Mesothelial cell of epicardium (in vitro differentiated cells): ENCODE measurements at places on chromosomes 11 and 22. TPM values are rescaled to one million over a fixed set of nuclear protein-coding genes. Genes with fewer than 3 reads are reported as not detected.
A peak's percentile ranks its signal among the peaks of the same experiment; 100 is the strongest.

Gene DEPDC7
- 4.7 to 5.2 TPM (median 5.1 TPM) in 3 replicates for total RNA-seq

Gene VPREB1
- not detected in 3 replicates for total RNA-seq

Gene ALDH3B1
- total RNA-seq = 1.4 to 1.8 TPM (median 1.7 TPM) in 3 replicates

Gene FXYD2
- 5.7 to 7.1 TPM (median 6.3 TPM) in 3 replicates for total RNA-seq

Gene PARVG
- 0.53 to 1.0 TPM (median 0.66 TPM) in 3 replicates for total RNA-seq

Gene ADAMTS8
- total RNA-seq = 0.70 to 1.3 TPM (median 0.96 TPM) in 3 replicates

Gene RNF215
- total RNA-seq = 39.2 to 41.9 TPM (median 39.4 TPM) in 3 replicates

DNA sequence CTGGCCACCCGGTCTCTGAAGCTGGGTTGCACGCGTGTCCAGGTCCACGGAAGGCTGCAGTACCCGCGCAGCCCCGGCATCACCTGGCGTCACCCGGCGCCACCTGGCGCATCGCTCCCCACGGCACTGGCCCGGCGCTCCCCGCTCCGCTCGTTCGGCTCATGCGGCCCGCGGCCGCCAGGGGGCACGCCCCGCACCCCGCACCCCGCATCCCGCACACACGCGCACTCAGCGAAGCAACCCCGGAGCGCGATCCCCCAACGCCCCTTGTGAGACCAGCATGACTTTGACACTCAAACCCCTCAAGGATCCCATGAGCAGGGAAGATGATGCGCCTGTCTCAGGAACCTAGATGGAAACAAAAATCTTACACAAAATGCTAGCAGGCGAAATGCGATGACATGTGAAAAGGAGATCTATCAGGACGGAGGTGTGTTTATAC is 11.9 kb downstream of the B3GNT6 start:
- peak overlapping the region; percentile 5 for H3K4me3 ChIP-seq
- H3K27ac ChIP-seq = no peak overlapping the region
- H3K36me3 ChIP-seq = no peaks in the 10 kb centered on the region
- DNase-seq = peak; percentile 79
- peaks cover 10% of the 10 kb centered on the region for H3K4me1 ChIP-seq
- H3K27me3 ChIP-seq = peaks cover 34% of the 10 kb centered on the region

DNA sequence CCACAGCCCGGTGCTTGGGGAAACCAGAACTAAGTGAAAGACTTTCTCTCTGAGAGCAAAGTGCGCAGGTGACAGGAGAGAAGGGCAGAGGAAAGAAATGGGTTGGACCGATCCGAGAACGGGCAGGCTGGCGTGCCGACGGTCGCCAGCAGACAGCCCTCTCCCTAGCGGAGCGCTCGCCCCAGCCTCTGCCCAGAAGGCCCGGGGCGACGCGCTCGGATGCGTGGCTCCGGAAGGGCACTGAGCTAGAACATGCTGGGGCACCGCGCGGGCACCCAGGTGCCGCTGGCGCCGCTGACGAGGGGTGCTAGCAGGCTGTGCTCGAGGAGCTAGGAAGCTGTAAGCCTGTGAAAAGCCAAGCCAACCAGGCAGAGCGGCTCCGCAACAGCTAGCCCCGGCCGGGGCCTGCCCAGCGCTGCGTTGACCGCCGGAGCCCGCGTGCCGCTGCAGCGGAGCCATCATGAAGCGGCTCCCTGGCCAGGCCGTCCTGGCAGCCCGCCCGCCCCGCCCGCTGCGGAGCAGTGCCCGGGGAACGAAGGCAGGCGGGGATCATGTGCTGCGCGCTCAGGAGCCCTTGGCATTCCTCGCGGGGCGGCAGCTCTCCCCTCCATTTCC is 22.1 kb upstream of the RRAS2 start:
- peak; percentile 71 for DNase-seq
- H3K27me3 ChIP-seq = peaks cover 57% of the 10 kb centered on the region
- H3K36me3 ChIP-seq = no peaks in the 10 kb centered on the region
- H3K4me1 ChIP-seq = peaks cover 4% of the 10 kb centered on the region
- no peak overlapping the region for H3K27ac ChIP-seq

- H3K27ac ChIP-seq = peak overlapping the region; percentile 87
- peak; percentile 53 for DNase-seq
- H3K4me3 ChIP-seq = no peak overlapping the region
Measured at GRCh38 chr22:24516301-24516737, 21.2 kb downstream of the UPB1 start.

GRCh38 chr22:27810609-27811151 is 9.1 kb upstream of the MN1 start:
- H3K27me3 ChIP-seq = peaks cover 10% of the 10 kb centered on the region
- DNase-seq = no peak
- H3K27ac ChIP-seq = peak overlapping the region; percentile 25
- H3K4me1 ChIP-seq = peaks cover 27% of the 10 kb centered on the region
- no peaks in the 10 kb centered on the region for H3K36me3 ChIP-seq

- no peak overlapping the region for H3K4me3 ChIP-seq
- no peaks in the 10 kb centered on the region for H3K36me3 ChIP-seq
- H3K27me3 ChIP-seq = peaks cover 26% of the 10 kb centered on the region
- H3K4me1 ChIP-seq = no peaks in the 10 kb centered on the region
Measured at GRCh38 chr11:2547806-2548205, 103.0 kb downstream of the KCNQ1 start.

DNA sequence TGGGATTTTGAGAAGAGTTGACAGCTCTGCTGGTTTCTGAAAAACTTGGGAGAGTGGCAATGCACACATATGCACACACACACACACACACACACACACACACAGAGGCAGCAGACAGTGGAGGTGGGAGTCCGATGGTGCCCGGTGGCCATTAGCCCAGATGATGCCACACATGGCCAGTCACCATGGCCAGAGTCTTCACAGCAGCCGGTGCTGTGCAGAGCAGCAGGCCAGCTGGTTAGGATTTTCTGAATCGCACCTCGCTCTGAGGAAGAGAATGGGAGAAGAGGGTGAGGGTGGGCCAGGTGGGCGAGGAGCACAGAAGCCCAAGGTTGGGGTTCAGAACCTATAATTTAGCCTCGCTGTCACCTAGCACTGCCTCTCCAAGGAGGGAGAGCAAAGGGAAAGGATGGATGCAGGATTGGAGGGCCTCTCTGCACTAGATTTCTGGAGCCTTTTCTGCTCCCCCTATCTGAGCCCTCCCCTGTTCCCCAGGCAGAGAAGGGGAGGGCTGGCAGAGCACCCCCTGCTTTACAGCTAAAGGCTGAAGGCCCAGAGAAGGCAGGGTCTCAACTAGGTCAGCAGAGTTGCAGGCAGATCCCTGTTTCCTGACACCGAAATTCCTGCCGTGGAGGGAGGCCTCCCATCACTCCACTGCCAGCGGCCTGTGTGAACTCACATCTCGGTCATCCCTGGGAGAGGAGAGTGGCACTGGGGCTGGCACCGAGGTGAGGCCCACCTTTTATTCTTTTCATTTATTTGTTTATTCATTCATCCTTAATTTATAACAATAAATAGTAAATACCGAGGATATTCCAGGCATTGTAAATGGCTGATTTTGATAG is 25.8 kb upstream of the FXYD6 start:
- H3K4me3 ChIP-seq = no peak overlapping the region
- no peak overlapping the region for H3K27ac ChIP-seq
- no peaks in the 10 kb centered on the region for H3K27me3 ChIP-seq

- H3K27ac ChIP-seq = no peak overlapping the region
- DNase-seq = no peak
- no peaks in the 10 kb centered on the region for H3K4me1 ChIP-seq
- no peak overlapping the region for H3K4me3 ChIP-seq
Measured at GRCh38 chr11:112100462-112100861, 13.8 kb downstream of the SDHD start.

DNA sequence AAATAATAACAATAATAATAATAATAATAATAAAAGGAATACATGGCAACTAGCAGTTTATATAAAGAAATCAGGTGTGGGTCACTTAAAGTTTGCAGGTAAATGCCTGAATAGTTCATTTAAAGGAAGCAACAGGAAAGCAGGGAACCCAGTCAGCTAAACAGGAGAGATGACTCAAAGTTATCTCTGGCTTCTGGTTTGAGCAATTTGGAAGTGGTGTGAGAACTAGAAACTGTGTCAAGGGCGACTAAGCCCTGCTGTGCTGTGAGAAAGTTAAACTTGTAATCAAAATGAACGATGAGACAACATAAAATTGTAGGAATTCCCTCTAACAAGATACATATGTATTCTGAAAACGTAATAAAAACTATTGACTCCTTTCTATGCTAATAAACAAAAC is 35.5 kb downstream of the SLC22A9 start:
- DNase-seq = no peak
- H3K27ac ChIP-seq = no peak overlapping the region
- peaks cover 19% of the 10 kb centered on the region for H3K27me3 ChIP-seq
- H3K36me3 ChIP-seq = no peaks in the 10 kb centered on the region

- peaks cover 3% of the 10 kb centered on the region for H3K4me1 ChIP-seq
- H3K36me3 ChIP-seq = no peaks in the 10 kb centered on the region
- H3K27ac ChIP-seq = no peak overlapping the region
- no peak overlapping the region for H3K4me3 ChIP-seq
Measured at GRCh38 chr22:26849575-26849974, 192.2 kb downstream of the MIAT start.

DNA sequence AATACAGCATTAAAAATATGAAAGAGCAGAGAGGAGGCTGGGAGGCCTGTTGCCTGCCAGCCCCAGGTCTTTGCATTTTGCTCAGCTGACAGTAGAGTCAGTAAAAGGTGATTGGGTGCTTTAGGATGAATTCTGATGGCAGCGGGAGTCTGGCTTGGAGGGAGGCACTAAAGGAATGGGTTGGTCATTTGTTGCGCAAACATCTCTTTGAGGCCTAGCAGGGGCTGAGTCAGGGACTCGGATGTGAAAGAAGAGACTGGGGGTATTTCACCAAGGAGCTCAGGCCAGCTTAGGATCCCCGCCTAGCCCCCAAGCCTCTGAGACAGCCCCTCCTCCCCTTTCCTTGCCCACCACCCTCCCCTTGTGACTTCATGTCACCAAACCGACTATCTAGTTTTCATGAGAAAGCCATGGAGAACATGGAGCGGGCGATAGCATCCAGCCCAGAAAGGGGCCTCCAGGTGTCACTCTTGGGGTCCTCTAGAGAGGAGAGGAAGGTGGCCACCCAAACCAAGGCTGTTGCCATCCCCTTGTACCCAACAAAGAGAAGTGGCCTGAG is 9.7 kb downstream of the DGKZ start:
- H3K27ac ChIP-seq = no peak overlapping the region
- H3K4me1 ChIP-seq = peaks cover 16% of the 10 kb centered on the region
- no peaks in the 10 kb centered on the region for H3K36me3 ChIP-seq
- no peaks in the 10 kb centered on the region for H3K27me3 ChIP-seq
- H3K4me3 ChIP-seq = no peak overlapping the region
- no peak for DNase-seq

DNA sequence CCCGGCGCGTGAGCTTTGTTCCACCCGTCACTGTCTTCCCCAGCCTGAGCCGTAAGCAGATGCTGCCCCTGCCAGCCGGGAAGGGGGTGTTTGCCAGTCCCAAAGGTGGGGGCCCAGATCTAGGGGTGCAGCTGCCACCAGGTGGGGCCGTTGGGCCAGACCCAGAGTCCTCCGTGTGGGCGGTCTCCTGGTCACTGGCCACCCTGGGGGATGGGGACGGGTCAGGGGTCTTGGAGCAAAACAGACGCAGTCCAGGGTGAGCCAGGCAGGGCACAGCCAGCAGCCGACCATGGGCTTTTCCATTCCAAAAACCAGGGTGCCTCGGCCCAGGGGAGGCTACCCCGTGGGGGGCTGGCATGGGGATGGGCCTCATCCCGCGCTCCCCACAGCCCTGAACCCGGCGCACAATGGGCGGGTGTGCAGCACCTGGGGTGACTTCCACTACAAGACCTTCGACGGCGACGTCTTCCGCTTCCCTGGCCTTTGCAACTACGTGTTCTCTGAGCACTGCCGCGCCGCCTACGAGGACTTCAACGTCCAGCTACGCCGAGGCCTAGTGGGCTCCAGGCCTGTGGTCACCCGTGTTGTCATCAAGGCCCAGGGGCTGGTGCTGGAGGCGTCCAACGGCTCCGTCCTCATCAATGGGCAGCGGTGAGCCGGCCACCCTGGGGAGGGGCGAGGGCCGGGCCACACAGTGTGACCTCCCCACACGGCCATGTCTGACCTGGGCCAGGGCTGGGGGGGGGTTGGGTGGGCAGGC is 3.5 kb downstream of the MUC5B start:
- peaks cover 5% of the 10 kb centered on the region for H3K27me3 ChIP-seq
- no peak overlapping the region for H3K27ac ChIP-seq
- H3K4me1 ChIP-seq = no peaks in the 10 kb centered on the region
- no peak overlapping the region for H3K4me3 ChIP-seq
- peak; percentile 39 for DNase-seq

DNA sequence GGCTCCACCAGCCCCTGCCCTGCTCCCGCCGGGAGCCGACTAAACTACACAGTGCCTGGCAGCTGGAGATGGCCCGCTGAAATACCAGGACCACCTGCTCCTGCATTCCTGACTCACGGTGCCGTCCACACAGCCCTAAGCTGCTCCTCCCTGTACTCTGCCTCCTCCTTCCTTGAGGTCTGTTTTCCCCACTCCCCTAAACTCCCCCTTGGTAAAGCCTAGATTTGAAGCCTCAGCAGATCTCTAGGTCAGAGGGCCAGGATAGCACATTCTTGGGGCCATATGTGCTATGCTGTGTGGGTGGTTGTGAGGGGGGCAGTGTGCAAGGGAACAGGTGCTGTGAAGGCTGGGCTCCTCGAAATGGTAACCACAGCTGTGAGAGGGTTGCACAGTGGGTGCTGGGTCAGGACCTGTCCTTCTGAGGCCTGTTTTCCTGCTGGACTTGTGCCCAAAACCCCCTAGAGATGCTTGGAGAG is 9.7 kb downstream of the LRFN4 start:
- H3K27ac ChIP-seq = no peak overlapping the region
- no peaks in the 10 kb centered on the region for H3K36me3 ChIP-seq
- no peaks in the 10 kb centered on the region for H3K27me3 ChIP-seq
- peaks cover 5% of the 10 kb centered on the region for H3K4me1 ChIP-seq

DNA sequence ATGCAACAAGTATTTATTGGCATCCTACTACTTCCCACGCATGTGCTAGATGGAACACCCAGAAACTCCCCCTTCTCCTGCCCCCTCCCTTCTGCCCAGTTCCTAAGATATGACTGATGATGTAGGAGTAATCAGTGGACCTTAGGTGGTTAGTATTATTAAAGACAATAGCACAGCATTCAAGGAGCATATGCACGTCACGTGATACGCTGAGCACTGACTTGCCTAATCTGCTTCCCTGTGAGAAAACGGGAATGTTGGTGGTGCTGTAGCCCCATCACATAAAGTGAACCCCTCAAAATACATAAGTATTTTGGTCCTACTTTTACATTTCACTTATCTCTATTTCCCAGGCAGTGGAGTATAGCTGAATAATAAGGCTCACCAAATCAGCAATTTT is 12.4 kb downstream of the DRD2 start:
- H3K4me1 ChIP-seq = no peaks in the 10 kb centered on the region
- H3K27ac ChIP-seq = no peak overlapping the region
- H3K4me3 ChIP-seq = no peak overlapping the region
- peaks cover 75% of the 10 kb centered on the region for H3K27me3 ChIP-seq
- H3K36me3 ChIP-seq = no peaks in the 10 kb centered on the region
